HepG2 (cell line): ENCODE measurements at places on chromosomes 2 and 18. TPM values are rescaled to one million over a fixed set of nuclear protein-coding genes. Genes with fewer than 3 reads are reported as not detected.
A peak's percentile ranks its signal among the peaks of the same experiment; 100 is the strongest.

RFX8 gene
- not detected in 2 replicates for total RNA-seq

NTSR2 gene
- not detected in 2 replicates for total RNA-seq

- no peak overlapping the region for H3K27ac ChIP-seq
- H3K27me3 ChIP-seq = peaks cover 10% of the 10 kb centered on the region; the same call in 1 of the 3 replicates
- no peak for DNase-seq
- H3K4me3 ChIP-seq = no peak overlapping the region
These were observed 91.7 kb upstream of the SPTBN1 start for GRCh38 chr2:54364409-54364808.

- no peaks in the 10 kb centered on the region for H3K4me1 ChIP-seq
- H3K27me3 ChIP-seq = peaks cover 3% of the 10 kb centered on the region; the same call in 1 of the 3 replicates
- H3K36me3 ChIP-seq = no peaks in the 10 kb centered on the region
- no peak overlapping the region for H3K27ac ChIP-seq
- DNase-seq = no peak
These were observed 321.7 kb upstream of the THSD7B start for GRCh38 chr2:136443661-136444060.

- no peaks in the 10 kb centered on the region for H3K4me1 ChIP-seq
- no peaks in the 10 kb centered on the region for H3K36me3 ChIP-seq
- H3K27me3 ChIP-seq = no peaks in the 10 kb centered on the region
- no peak for DNase-seq
- H3K27ac ChIP-seq = no peak overlapping the region
These were observed 244.5 kb upstream of the ID2 start for GRCh38 chr2:8437228-8437948.

DNA sequence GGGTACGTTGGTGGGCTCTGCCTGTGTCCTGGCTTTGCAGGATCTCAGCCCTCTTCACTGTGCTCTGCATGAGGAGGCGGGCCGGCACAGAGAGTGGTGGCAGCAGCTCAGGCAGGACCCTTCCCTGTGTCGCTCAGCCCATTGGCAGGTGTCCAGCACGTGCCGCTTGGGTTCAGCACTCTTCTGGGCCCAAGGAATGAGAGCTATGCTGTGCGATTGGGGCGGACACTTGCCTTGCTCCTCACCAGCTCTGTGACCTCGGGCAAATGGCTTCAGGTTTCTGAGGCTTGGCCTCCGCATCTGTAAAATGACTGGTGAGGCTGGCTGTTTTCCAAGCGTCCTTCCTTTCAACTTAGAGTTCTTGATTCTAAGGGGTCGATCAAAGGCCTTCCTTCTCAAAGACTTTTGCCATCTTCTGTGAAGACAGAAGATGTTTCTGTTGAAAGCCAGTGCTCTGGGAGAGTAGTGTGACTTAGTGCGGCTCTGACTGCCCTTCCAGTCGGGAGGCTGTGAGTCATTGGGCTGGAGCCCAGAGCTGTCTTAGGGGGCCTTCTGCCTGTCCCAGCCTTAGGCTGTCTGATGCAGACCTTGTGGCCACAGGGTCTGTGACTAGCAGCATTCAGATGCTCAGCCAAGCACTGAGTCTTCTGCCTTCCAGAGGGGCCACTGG lies 35.6 kb downstream of the GLI2 start:
- H3K27ac ChIP-seq = no peak overlapping the region
- H3K4me3 ChIP-seq = no peak overlapping the region
- peaks cover 84% of the 10 kb centered on the region for H3K27me3 ChIP-seq

- DNase-seq = peak; percentile 20
- no peak overlapping the region for H3K27ac ChIP-seq
- no peaks in the 10 kb centered on the region for H3K27me3 ChIP-seq
- H3K4me1 ChIP-seq = no peaks in the 10 kb centered on the region
- no peak overlapping the region for H3K4me3 ChIP-seq
These were observed 20.5 kb downstream of the APLF start for GRCh38 chr2:68487773-68488355.

GRCh38 chr2:210092791-210093190 lies 78.4 kb downstream of the KANSL1L start:
- H3K36me3 ChIP-seq = no peaks in the 10 kb centered on the region
- H3K27ac ChIP-seq = no peak overlapping the region
- no peak for DNase-seq
- H3K27me3 ChIP-seq = no peaks in the 10 kb centered on the region
- no peaks in the 10 kb centered on the region for H3K4me1 ChIP-seq

DNA sequence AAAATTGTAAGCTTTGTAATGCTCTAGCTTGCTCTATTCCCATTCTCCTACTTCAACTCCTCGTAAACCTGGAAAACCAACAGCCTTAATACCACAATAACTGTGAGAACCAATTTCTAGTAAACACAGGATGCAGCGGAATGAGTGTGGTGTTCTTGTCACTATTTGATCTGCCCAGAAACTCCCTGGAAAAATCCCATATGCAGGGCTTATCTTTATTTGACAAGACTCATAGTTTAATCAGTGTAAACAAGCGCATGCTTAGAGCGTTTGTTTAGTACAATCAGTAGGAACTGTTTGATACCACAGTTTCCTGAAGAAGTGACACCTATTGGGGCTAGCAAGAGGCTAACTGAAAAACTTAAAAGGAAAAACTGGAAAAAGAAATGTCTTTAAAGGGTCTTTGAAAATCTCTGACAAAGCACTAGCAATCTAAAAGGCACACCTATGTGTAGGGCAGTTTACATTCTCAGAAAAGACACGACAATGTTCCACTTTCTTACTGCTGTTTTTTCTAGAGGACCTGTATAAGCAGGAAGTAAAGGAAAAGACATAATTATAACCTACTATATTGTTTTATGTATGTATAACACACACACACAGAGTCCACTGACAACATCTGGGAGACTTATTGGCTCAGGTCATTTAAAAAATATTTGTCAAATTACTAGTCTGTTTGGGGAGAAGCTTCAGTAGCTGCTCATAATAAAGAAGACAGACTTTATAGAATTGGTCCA lies 241.4 kb upstream of the KLHL14 start:
- no peaks in the 10 kb centered on the region for H3K27me3 ChIP-seq
- H3K27ac ChIP-seq = no peak overlapping the region
- no peaks in the 10 kb centered on the region for H3K36me3 ChIP-seq

DNA sequence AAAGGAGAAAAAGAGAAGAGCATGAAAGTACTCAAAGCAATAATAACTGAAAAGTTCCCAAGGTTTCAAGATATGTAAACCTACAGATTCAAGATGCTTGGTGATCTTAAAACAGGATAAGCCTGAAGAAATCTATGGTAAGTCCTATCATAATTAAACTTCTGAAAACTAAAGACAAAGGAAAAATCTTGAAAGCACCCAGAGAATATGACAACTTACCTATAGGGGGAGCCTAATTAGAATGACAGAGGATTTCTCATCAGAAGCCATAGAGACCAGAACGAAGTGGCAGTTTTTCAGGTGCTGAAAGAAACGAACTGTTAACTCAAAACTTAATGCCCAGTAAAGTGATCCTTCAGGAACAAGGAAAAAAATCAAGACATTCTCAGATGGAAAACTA lies 59.7 kb downstream of the XDH start:
- no peaks in the 10 kb centered on the region for H3K27me3 ChIP-seq
- H3K27ac ChIP-seq = no peak overlapping the region
- H3K4me3 ChIP-seq = no peak overlapping the region
- H3K36me3 ChIP-seq = no peaks in the 10 kb centered on the region
- no peak for DNase-seq

DNA sequence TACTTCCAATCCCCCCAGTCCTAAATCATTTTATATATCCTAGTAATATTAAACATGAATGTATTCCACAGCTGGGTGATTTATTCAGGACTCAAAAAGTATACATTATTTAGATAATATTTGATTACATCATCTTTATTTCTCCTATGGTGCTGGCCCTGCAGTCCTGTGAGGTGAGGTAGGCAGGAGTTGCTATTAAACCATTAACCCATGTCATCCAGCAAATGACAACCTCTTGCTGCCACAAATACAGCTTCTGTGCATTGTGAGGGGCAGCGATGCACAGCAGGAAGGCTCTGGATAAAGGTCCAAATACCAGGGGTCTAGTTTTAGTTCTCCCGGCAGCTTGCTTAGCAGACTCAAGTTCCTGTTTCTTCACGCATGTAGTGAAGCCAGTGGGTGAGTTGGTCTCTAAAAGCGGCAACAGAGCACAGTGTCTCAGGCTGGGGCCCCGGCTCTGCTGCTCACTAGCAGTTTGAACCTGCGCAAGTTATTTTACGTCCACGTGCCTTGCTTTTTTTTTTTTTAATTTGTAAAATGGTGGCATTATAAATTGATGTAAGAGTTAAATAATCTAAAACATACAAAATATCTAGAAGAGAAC lies 36.1 kb downstream of the INSIG2 start:
- H3K27me3 ChIP-seq = no peaks in the 10 kb centered on the region
- peaks cover 32% of the 10 kb centered on the region for H3K4me1 ChIP-seq
- no peak overlapping the region for H3K4me3 ChIP-seq
- no peak for DNase-seq
- no peak overlapping the region for H3K27ac ChIP-seq
